ENCODE measurements at places on chromosomes 5 and 9.

DNA sequence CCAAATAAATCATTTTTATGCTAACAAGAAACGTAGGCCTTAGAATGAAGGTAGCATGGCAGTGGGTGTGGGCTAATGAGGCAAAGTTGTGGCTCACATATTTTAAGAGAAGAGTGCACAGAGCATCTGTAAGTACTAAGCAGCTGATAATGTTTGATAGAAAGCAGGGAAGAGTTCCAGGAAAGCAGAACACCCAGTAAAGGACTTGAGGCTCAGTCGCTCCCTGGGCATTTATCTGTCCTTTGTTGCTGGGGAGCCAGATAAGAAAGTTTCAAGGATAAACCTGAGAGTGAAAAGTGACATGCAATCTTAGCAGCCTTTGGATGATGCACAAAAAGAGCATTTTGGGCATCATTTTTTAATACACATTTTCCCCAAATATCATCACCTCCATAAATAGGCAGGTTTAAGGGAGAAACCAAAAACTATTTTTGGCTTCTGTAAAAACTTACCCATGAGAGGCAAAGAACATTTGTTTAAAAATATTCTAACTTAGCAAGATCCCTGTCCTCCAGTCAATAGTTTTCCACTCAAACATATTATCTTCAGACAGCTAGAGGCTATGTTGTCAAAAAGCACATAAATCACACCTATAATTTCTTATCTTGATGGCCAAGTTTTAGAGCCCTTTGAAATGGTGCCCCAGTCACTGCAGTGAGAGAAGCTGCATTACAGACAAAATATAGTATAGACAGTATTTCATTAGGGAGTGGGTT is 3.4 kb downstream of the FREM1 start:
- no peak for DNase-seq

DNA sequence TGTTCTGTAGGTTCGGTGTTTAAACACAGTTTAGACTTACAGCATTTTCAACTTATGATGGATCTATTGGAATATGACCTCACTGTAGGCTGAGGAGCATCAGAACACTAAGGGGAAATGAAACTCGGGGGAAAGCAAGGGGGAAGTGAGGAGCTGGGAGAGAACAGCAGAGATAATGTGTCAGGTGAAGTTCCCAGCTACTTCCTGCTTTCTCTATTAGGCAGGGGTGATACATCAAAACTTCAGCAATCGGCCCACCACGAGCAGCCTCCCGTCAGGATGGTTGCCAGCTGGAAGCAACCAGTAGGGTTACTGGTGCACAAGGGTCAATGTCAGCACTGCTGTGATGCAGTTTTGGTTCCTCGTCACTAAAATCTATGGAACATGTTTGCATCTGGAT is 34.3 kb downstream of the FAT2 start:
- DNase-seq, result no peak

DNA sequence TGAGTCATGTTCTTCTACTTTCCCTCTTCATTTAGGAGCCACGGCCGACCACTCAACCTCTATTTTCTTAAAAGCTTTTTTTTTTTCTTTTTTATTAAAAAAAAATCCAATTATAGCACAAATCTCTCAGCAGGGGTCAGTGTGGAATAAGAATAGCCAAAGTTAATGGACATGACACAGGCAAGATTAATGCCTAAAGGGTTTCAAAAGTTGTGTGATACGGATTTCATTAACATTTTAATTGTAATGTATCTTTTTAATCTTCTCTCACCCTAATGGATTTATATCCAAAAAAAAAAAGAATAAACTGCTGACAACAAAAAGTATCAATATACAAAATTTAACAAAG is 5.4 kb downstream of the NACC2 start:
- DNase-seq, result peak; percentile 47

DNA sequence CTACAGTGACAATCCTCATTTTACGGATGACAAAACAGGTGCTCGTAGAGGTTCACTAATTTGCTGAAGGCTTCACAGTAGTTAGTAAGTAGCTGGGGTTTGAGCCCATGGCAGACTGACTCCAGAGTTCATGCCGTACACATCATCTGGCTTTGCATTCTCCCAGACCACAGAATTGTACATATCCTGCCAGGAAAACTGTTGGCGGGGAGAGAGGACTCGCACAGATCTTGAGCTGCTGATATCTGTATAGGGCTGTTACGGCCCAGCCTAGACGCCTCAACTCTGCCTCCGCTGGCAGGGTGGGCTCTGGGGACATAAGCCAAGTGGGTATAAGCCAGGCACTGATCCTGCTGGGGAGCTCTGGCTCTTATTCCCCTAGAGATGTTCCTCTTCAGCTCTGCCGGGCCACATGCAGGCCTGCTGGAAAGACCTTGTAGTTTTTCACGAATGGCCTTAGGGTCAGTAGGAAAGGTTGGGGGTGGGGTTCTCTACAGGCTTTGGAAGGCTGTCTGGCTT is 16.3 kb downstream of the LARP1 start:
- peak; percentile 58 for DNase-seq

- no peak for DNase-seq
These were observed 410.0 kb upstream of the CD180 start for GRCh38 chr5:67606586-67606947.

- peak; percentile 72 for DNase-seq
These were observed 412.1 kb upstream of the ADAMTSL1 start for GRCh38 chr9:18061856-18062255.

DNA sequence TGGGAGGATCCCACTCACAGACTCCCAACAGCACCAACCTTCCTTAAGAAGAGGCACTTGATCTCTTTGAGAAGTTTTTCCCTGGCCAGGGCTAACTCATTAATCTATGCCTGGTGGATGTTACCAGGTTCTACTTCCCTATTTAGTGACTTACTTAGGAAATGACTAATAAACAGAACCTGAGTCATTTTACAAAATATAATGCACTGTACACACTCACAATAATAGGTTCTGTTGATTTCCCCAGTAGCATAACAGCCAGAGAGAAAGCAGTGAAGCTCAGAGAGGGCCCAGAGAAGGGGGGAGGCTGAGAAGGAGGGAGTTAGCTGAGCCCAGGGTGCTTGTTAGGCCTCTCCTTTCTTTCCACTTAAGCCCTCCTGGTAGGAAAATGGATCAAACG is 27.1 kb downstream of the FRMD3 start:
- peak; percentile 18 for DNase-seq

GRCh38 chr9:128846680-128847030 is 17.1 kb upstream of the SPOUT1 start:
- DNase-seq, result no peak

DNA sequence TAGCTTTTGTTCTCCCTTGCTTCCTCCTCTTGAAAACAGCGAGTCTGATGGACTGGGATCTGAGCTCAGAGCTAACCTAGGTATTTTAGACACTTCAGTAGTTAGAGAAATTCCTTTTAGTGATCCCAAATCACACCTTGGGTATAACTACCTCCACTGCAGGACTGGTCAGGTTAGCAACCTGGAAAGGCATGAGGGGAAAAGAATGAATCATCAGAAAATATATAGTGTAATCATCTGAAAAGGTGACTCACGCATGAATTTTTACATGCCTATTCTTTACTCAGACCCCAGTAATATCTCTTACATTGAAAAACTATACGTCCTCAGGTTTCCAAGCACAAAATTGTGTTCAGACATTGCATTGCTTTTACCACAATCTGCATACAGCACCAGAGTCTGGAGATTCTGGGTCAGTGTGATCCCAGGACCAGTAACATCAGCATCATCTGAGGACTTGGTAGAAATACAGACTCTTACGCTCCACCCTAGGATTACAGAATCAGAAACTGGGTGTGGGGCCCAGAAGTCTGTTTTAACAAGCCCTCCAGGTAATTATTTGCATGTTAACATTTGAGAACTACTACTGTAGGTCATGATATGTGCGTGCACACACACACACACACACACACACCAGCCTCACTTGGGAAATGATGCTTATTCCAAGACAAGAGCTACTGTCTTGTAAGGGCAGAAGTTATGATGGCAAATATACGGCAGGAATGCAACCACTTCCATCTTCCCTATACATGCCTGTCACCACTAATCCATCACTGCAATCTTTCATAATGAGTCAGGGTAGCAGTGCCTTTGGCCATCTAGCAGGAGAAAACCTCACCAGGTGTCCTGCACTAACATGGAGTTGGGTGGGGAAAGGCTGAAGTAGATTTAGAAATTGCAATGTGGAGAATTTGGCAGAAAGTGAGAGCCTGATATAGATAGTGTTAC is 271.6 kb upstream of the MAP3K1 start:
- DNase-seq, result peak; percentile 24

- peak; percentile 51 for DNase-seq
These were observed 186.3 kb downstream of the NR3C1 start for GRCh38 chr5:143217065-143217803.

DNA sequence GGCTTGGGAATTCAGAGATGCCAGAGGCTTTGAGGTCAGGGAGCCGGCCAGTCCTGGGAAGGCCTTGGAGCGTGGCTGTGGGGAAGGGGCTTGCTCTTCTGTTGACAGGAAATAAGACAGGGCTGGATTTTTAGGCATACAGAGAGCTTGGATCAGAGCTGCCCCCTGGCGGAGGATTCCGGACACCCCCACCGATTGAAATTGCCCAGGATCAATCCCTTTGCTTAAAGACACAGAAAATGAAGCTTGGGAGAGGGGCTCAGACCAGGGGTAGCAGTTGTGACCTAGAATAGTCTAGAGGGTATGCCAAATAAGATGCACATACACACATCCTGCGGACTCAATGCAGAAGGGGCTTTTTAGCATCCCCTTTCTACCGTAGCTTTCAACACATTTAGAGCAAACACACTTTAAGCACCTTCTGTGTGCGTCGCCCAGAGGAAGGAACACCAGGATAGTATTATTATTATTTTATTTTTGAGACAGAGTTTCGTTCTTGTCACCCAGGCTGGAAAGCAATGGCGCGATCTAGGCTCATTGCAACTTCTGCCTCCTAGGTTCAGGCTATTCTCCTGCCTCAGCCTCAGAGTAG is 1.7 kb upstream of the NTMT1 start:
- peak; percentile 45 for DNase-seq

DNA sequence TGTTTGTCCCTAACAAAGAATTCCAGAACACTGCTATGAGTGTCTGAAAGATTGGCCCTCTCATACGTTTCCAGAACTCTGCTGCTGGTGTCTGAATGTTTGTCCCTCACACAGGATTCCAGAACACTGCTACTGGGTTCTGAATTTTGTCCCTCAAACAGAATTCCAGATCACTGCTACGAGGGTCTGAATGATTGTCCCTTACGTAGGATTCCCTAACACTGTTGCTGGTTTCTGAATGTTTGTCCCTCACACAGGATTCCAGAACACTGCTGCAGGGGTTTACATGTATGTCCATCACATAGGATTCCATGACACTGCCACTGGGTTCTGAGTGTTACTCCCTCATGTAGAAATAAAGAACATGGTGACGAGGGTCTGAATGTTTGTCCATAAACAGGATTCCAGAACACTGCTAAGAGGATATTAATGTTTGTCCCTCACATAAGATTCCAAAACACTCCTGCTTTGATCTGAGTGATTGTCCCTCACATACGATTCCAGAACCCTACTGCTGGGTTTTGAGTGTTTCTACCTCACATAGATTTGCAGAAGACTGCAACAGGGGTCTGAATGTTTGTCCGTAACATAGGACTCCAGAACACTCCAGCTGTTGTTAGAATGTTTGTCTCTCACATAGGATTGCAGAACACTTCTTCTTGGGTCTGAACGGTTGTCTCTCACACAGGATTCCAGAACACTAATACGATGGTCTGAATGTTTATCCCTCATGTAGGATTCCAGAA is 214.4 kb downstream of the FOXD4L6 start:
- DNase-seq, result no peak

- DNase-seq, result no peak
These were observed 261.5 kb upstream of the TARS1 start for GRCh38 chr5:33179301-33179700.

GRCh38 chr5:175508896-175509295 is 30.5 kb downstream of the SFXN1 start:
- DNase-seq, result no peak

- peak; percentile 98 for DNase-seq
These were observed 12.2 kb downstream of the INVS start for GRCh38 chr9:100111235-100111634.

DNA sequence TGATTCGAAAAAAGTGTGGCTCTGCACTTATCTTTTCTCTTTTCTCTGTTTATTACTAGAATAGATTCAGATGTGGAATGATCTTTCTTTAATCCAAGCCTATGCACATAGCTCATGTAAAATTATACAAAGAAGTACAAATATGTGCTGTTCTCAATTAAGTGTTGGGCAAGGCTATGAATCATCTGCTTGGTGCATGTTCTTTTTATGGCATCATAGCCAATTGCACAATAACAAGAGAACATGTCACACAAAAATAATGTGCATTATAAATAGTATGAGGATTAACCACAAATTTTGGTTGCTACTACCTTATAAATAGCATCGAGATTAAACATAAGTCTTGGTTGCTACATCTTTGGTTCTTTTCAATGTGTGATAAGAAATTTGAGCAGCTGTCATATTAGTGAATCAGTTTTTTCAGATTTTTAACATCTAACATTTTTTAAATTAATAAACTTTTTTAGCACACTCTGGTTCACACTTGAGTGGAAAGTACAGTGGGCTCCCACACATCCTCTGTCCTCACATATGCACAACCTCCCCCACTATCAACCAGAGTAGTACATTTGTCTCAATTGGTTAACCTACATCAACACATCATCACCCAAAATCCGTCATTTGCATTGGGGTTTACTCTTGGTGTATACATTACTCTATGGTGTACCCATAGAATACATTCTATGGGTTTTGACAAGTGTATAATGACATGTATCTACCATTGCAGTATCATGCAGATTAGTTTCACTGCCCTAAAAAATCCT is 6.8 kb upstream of the RECK start:
- DNase-seq, result peak; percentile 99

DNA sequence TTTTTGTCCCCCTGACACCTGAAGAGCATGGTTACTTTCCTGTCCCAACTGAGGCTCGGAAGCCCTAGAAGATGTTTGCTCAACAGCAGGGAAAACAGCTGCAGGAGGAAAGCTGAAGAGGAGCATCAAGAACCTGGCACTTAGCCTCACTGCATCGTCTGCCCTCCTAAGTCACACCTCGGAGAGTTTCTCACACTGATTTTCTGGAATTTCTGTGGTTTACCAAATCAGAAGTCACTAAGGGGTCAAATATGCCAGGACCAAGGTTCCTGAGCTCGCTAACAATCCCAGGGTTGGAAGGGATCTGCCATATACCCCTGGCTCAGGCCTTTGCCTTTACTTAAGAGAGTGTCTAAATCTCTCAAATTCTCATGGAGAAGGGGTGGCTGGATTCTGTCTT is 5.3 kb downstream of the IL12B start:
- DNase-seq, result no peak

GRCh38 chr5:143554187-143554717 is 150.8 kb upstream of the NR3C1 start:
- peak; percentile 97 for DNase-seq
